ENCODE measurements at places on chromosomes 5 and 9. TPM values are rescaled to one million over a fixed set of nuclear protein-coding genes. Genes with fewer than 3 reads are reported as not detected.

DNA sequence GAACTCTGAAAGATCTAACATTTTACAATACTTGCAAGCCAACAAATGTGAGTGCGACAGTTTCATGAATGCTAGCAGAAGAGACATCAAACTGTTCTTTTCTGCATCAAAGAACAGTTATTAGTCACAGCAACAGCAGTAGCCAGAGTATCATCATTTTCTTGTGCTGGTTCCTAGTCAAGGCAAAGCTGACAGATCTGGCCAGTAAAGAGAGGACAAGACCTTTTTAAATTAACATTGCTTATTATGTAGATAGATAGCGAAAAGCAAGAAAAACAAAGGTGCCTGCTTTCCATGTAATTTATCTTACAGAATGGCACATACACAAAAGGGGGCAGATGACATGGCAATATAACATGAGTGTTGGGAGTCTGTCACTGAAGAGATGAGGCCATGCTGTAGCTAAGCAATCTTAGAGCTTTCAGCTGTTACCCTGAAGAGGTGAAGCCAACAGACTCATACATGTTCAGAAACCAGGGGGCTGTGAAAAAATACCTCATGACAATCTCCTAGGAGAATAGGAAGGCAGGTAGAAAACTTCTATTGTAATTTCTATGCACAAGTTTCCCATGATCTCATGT, 626.6 kb upstream of the TYRP1 start:
- no peak for DNase-seq

- no peak for DNase-seq
Measured at GRCh38 chr5:35651002-35651756, 33.5 kb downstream of the SPEF2 start.

GRCh38 chr9:30289435-30289834, 2095.0 kb upstream of the ACO1 start:
- no peak for DNase-seq

- DNase-seq: no peak
Measured at GRCh38 chr5:149151717-149152116, 10.4 kb downstream of the ABLIM3 start.

DNA sequence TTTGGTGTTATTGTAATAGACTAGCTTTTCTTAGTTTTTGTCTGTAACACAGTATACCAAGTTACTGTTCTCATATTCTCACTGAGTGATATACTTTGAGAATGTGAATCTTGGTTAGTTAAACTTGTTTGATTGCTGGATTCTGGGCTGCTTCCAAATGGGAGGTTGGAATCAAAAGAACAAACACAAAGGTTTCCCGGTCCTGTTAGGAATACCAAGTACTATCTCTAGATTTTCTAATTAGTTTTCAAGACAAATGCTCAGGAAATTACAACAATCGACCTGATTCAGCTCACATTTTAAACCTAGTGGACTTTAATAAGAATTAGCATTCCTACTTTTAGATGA, 244.3 kb downstream of the CSNK1G3 start:
- no peak for DNase-seq

DNA sequence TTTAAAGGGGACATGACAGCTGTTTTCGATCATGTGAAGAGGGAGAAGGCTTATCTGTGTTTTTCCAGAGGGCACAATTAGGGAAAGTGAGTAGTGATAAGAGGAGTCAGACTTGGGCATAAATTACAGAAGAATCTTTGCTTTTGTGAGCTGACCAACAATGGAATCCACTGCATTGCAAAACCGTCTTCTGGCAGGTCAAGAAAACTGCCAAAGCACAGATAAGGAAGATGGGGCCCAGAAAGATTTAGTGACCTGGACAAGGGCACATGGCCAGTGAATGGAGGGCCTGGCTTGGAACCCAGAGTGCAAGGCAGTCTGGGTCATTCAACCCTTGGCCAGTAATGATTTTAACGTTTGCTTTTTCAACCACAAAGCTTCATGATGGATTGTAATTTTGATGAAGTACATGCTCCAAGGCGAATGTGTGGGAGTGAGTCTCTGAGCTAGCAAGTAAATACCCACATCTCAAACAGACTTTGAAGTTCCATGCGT, 153.2 kb upstream of the MAST4 start:
- DNase-seq: no peak

DNA sequence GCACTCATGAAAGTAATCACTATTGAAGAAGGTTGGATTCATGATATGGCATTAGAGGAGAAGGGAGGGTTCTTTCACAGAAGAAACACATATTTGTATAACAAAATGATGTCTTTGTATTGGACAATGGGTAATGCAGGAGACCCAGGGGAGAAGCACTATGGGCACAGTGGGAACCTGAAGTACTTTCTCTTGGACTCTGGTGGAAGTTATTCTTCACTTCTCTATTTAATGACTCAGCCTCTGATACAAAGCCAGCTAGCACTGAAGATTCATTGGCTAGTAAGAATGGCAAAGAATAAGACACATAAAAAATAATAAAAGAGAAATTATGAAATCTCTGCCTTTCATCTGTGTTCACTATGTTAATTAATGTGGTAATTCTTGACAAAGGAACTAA, 149.9 kb upstream of the PRR16 start:
- no peak for DNase-seq

GRCh38 chr5:151820271-151820670, 48.5 kb downstream of the G3BP1 start:
- no peak for DNase-seq

GRCh38 chr5:143968071-143968878, 156.3 kb downstream of the HMHB1 start:
- DNase-seq: no peak

DNA sequence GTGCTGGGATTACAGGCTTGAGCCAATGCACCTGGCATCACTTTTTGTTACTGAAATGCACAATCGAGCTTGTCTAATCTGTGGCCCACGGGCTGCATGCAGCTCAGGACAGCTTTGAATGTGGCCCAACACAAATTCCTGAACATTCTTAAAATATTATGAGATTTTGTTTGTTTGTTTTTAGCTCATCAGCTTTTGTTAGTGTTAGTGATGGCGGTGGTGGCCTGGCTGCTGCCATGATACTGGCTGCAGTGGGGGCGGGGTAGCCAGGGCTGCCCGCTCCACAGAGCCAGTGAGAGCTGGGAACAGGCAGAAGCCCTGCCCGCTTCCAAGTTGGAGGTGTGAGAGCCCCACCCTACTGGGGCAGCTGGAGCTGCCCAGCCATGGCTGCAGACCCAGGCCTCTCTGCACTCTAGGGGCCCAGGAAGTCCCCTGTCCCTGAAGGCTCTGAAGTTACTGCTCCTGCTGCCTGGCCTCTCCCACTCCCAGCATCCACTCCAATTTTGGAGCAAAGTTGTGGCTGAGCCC, 76.6 kb upstream of the SHB start:
- DNase-seq: no peak

DNA sequence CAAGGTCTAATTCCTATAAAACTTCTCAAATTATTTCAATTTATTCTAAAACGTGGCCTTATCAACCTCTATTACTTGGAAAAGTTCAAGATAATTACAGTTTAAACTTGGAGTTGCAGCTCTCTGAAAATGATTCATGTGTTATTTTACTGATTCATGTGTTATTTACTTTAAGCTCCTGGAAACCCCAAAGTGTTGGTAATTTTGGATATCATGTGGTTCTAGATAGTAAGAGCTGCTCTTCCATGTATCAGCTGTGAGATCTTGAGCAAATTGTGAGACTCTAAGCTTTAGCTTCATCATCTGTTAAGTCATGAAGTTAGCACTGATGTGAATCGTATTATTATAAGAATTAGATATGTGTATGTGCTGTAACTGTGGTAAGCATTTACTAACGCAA, 749.2 kb downstream of the TLE4 start:
- DNase-seq: no peak

GRCh38 chr5:109744261-109744660, 54.5 kb downstream of the MAN2A1 start:
- no peak for DNase-seq

- DNase-seq: no peak
Measured at GRCh38 chr9:122226142-122226757, 2.5 kb downstream of the LHX6 start.

- DNase-seq: no peak
Measured at GRCh38 chr5:176918613-176919012, 19.5 kb upstream of the HK3 start.

GRCh38 chr5:103259705-103260355, 1.3 kb downstream of the MACIR start:
- DNase-seq: peak; percentile 90

- DNase-seq: no peak
Measured at GRCh38 chr5:126961702-126962101, 68.7 kb downstream of the MARCHF3 start.

DNA sequence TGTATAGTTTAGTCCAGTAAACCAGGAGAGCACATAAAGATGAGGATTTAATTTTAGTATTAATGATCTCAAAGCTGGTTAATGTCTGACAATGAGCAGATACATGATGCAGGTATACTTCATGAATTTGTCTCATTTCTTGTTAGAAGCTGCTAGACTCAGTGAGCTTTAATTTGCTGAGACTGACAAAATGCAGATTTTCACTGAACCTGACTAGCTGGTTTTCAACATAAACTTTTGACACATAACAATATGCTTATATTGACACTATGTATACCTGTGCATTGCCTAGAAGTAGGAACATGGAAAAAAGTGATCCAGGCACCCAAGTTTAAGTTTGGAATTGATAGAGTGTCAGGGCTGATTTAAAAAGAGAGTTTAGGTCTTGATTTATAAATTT, 10.8 kb downstream of the UBLCP1 start:
- DNase-seq: no peak

DNA sequence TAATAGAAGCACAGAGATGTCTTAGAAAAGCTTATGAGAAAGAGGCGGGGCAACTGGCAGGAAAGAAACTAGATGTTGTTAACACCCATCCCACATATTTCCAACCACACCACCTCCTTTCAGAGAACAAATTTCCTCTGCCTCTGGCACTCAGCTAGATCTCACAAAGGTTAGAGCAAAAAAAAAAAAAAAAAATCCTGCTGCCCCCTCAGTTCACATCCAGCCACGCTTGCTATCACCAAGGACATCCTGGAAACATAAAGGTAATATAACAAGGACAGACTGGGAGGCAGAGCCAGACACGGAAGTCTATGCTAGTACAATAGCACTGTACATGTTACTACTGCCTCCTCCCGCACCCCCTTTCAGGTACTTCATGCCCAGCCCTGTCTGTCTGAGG, 238.0 kb upstream of the PTGER4 start:
- DNase-seq: no peak

DNA sequence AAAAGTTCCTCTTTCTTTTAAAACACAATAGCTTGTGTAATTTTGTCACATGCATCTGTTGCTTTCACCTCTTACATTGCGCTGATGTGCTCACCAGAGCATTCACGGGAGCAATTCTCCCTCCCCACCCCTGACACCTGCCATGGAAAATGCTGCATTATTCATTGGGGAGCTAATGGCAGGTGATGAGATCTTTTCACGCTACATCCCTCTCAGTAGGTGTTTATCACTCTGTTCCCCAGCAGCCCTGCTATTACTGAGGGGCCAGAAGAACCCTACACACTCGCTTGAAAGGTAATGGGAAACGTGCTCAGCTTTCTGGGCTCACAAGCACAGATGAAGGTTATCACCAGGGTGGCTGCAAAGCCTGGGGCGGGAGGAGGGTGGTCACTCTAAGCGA, 398.0 kb downstream of the PSAT1 start:
- no peak for DNase-seq

DNA sequence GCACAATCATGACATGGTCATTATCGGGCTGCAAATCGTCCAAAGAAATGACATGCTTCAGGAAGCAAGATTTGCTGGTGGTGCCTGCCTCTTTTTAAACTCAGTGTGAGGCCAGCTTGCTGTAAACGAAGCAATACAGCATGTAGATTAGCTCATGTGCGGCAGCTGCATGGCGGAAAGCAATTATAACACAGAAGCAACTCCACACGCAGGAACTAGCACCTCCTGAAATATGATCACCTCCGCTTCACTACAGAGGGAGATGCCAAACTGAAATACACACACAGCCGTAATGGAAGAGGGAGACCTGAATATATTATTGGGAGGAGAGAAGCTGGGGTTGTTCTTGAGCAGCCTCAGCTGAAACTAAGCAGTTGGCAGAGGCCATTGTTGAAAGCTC, 312.5 kb downstream of the PSAT1 start:
- DNase-seq: no peak

- DNase-seq: no peak
Measured at GRCh38 chr5:168552146-168552545, 23.0 kb downstream of the FBLL1 start.

GRCh38 chr9:85156652-85157051, 487.1 kb downstream of the NTRK2 start:
- no peak for DNase-seq

- no peak for DNase-seq
Measured at GRCh38 chr9:94783928-94784327, 57.4 kb downstream of the AOPEP start.

DNA sequence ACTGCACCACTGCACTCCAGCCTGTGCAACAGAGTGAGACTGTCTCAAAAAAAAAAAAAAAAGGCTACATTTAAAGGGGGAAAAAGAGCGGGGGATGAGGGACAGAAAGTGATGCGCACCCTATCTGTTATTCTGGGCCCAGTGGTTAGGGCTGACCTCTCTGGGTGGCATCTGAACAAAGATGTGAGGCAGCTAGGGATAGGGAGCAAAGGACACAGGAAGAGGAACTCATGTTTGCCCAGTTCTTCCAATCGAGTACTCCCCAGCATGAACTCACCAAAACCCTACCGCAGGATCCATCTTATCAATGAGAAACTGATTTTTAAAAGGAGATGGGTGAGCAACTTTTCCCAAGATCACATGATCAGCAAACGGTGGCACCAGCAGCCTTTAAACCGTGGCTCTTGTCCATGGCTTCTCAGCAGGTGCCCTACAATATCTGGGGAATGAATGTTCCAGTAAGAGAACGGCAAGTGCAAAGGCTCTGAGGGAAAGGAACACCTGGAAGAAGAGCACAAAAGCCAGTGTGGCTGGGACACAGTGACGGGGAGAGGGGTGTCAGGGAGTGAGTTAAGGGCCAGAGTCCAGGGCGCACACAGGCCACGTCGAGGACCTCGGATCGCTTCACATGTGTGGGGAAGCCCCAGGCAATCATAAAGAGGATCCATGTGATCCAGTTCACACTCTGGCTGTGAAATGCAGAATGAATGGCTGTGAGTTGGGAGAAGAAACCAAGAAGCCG, 22.0 kb downstream of the RAPGEF1 start:
- no peak for DNase-seq

Gene CCL19
- total RNA-seq: not detected

Gene SPAAR
- total RNA-seq: 25.3 TPM

Gene ANP32B
- 103 TPM for total RNA-seq

Gene NME5
- 0.71 TPM for total RNA-seq

Gene SLC34A1
- not detected for total RNA-seq

Gene TNC
- total RNA-seq: 32.6 TPM

Gene BHMT
- 1.9 TPM for total RNA-seq

Gene NOXA1
- 3.2 TPM for total RNA-seq

Gene MSX2
- 1.8 TPM for total RNA-seq

Measured in mesenteric fat pad (tissue), 1 donor.